Immature natural killer cell (primary cell): ENCODE measurements at places on chromosomes 4 and X.

DNA sequence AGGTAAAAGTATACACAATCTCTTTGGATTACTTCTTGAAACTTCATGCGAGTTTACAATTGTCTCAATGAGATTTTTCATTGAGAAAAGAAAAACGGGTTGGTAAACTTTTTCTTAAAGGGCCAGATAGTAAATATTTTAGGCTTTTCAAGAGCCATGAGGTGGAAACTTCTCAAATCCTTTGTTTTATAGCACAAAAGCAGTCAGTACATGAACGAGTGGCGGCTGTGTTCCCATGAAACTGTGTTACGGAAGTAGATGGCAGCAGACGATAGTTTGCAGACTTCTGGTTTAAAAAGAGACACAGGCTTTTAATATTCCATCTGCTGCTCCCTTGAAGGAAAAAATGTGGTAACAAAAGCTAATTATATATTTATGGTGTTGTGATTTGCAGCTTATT lies 332.0 kb downstream of the TENM3 start:
- DNase-seq = no peak
- H3K36me3 ChIP-seq = no peaks in the 10 kb centered on the region
- H3K4me3 ChIP-seq = no peak overlapping the region
- H3K4me1 ChIP-seq = no peaks in the 10 kb centered on the region

- H3K27ac ChIP-seq = no peak overlapping the region
- no peaks in the 10 kb centered on the region for H3K4me1 ChIP-seq
- no peaks in the 10 kb centered on the region for H3K27me3 ChIP-seq
- no peaks in the 10 kb centered on the region for H3K36me3 ChIP-seq
- H3K4me3 ChIP-seq = no peak overlapping the region
- DNase-seq = no peak
These were observed 200.5 kb downstream of the CENPC start for GRCh38 chr4:67344594-67345380.

DNA sequence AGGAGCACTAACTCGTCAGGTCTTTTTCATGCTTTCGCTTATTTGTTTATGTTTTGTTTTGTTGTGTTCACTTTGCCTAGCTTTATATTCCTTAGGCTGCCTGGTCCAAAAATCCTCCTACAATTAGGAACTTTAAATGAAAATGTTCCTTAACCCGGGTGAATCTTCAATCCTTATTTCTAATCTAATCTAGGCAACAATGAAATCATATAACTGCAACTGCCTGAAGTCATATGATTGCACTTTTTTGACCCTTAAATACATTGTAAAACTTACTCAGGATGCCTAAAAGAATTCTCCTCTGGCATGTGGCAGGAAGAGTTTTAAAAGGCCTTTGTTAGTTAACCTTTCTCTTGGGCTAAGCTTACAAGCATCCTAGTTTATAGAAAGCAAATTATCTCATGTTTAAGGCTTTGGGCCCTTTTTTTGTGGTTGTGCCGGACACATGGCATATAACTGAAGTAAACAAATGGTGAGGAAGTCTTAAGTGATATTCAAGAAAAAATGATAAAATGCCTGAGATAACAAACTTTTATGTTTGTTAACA lies 279.4 kb downstream of the FAT4 start:
- no peaks in the 10 kb centered on the region for H3K27me3 ChIP-seq
- H3K36me3 ChIP-seq = no peaks in the 10 kb centered on the region
- H3K4me3 ChIP-seq = no peak overlapping the region
- H3K27ac ChIP-seq = no peak overlapping the region
- no peak for DNase-seq

- peaks cover 17% of the 10 kb centered on the region for H3K36me3 ChIP-seq
- no peak overlapping the region for H3K27ac ChIP-seq
- no peaks in the 10 kb centered on the region for H3K27me3 ChIP-seq
- H3K4me3 ChIP-seq = no peak overlapping the region
- DNase-seq = peak; percentile 50
These were observed 13.6 kb downstream of the EXOC1 start for GRCh38 chr4:55866973-55867574.

DNA sequence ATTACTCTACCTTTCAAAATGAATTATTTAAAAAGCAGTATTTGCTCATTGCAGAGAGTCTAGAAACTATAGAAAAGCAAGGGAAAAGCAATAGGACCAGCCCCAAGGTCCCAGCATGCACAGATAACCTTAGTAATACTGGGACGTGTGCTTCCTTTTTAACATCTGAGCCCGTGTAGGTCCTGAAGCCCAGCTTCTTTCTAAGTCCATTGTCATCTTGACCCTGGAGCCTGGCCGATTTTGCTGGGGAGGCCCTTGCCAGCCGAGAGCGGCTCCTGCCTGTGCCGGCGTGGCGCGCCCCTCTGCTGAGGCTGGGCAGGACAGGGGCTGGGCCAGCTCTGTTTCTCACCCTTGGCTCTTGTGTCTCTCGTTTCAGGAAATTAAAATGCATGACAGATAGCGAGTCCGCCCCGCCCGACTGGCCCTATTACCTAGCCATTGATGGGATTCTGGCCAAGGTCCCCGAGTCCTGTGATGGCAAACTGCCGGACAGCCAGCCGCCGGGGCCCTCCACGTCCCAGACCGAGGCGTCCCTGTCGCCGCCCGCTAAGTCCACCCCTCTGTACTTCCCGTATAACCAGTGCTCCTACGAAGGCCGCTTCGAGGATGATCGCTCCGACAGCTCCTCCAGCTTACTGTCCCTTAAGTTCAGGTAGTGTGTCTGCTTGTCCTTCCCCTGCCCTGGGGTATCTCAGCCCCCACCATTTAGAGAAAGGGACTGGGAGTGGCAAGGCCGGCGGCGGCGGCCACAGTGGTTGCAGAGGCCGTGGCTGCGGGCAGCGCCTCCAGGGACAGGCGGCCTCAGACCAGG lies 4.1 kb downstream of the MSANTD1 start:
- peaks cover 7% of the 10 kb centered on the region for H3K36me3 ChIP-seq
- no peaks in the 10 kb centered on the region for H3K4me1 ChIP-seq
- no peak for DNase-seq
